ENCODE measurements at places on chromosomes 6 and 20. TPM values are rescaled to one million over a fixed set of nuclear protein-coding genes. Genes with fewer than 3 reads are reported as not detected.

- no peak for DNase-seq
Observed at GRCh38 chr20:34747479-34747878, 43.3 kb downstream of the TP53INP2 start.

The KIF25 gene
- not detected for total RNA-seq

DNA sequence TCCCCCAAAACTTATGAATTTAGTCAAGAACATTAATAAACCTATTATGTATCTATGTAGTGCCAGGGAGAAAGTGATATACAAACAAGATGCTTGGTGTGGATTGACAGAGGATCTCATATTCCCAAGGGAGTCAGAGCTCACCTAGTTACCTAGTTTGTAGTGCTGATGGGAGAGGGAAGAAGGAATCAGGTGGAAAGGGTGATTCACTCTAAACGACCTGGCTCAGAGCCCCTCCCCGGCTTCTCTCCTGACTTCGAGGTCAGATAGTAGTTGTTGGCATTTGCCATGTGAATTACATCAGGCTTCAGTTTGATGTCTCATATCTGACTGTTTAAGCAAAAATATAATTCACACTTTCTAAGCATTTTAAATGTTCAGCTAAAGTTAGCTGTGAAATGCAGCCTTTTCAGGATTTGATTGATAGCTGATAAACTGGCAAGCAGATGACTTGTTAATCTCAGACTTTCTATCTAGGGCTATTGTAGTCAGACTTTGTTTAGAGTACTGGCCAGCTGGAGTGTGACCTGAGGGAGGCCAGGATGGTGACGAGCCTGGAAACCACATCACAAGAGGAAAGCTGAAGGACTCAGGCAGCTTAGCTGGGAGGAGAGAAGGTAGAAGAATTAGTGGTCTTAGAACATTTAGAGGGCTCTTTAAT, 123.7 kb downstream of the AKAP7 start:
- DNase-seq, result no peak

DNA sequence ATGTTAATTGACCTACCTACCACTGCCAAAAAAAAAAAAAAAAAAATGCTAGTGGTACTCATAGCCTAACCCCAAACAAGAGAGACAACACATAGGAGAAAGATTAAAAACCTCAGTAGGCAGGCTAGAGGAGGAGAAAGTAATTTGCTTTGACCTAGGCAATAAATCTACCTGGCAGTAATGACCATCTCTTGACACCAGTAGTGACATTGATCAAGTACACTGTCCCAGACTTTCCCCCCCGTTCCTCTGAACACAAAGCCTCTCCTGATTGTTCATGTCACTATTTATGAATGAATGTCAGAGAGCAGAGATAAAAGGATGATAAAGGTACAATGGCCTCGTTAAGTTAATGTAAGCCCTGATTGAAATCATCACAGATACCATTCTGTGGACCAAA, 746.8 kb downstream of the CBLN4 start:
- no peak for DNase-seq

DNA sequence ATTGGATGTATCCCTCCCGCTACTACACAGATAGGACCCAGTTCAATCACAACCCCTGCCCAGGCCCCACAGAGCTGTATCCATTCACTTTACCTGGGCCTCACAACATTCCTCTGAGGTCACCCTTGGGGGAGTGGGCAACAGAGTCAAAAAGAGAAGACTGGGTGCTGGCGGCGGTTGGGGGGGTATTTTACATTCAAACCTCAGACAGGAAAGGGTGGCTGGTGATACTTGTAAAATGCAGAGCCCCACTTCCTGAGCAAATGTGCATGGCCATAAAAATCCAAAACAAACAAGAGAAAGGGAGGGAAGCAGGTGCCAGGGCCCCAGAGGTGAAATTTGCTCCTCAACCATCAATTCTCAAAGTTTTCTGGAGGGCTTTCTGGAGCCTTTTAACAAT, 3.5 kb downstream of the LRFN2 start:
- no peak for DNase-seq

DNA sequence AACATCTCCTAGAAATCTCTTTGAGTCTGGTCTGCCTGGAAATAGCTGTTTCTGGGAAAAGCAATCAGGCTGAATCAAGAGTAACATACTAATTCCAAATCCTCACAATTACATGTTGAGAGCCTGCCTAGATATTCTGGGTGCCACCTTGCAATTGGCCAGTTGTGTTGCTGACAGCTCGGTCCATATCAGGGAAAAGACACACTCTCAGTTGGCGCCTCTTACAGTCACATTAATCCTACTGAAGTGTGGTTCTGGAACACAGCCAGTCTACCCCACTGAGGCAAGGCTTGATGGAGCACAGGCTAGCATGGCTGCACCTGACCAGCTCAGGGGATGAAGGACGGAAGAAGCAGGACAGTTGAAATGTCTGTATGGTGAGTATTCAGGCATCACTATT, 121.4 kb upstream of the TAB2 start:
- no peak for DNase-seq

DNA sequence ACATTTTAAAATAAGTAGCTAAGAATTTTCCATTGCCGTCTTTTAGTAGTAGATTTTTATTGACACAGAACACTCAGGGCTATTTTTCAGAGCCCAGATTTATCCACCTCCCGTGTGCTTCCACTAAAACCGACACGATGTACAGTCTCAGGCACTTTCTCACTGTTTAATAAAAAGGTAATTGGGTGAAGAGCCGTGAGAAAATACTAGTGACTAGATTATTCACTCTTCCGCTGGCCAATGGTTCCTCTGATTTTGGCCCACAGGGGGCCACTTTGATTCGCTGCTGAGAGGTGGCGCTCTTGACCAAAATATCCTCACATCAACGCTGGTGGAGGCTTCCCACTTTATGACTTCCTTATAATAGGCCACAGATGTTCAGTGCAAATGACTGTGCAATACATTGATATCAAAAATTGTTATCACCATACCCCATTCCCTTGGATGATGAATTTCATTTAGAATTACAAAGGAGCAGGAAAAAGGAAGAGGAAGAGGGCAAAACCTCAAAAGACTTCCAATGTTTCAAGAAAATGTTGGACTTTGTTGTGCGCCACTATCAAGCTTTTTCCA, 12.3 kb upstream of the HDDC2 start:
- DNase-seq, result no peak

GRCh38 chr20:37336369-37337207, 9.4 kb upstream of the SRC start:
- no peak for DNase-seq

GRCh38 chr20:32651537-32651936, 22.2 kb downstream of the C20orf203 start:
- DNase-seq, result no peak

GRCh38 chr6:118678866-118679265, 27.5 kb upstream of the CEP85L start:
- no peak for DNase-seq

GRCh38 chr6:20217324-20217855, 5.1 kb upstream of the MBOAT1 start:
- DNase-seq, result no peak

The STX11 gene
- 26.7 TPM for total RNA-seq

GRCh38 chr6:50850223-50851048, 31.8 kb downstream of the TFAP2B start:
- no peak for DNase-seq

The SAPCD1 gene
- 4.2 TPM for total RNA-seq

The RBBP8NL gene
- total RNA-seq, result not detected

The FOXS1 gene
- total RNA-seq, result not detected

The KIAA1755 gene
- not detected for total RNA-seq

The SLC22A2 gene
- total RNA-seq, result not detected

GRCh38 chr6:74409447-74409846, 713.4 kb downstream of the CD109 start:
- DNase-seq, result no peak

- no peak for DNase-seq
Observed at GRCh38 chr20:54984104-54984448, 508.7 kb downstream of the DOK5 start.

The SERPINB6 gene
- 9.1 TPM for total RNA-seq

DNA sequence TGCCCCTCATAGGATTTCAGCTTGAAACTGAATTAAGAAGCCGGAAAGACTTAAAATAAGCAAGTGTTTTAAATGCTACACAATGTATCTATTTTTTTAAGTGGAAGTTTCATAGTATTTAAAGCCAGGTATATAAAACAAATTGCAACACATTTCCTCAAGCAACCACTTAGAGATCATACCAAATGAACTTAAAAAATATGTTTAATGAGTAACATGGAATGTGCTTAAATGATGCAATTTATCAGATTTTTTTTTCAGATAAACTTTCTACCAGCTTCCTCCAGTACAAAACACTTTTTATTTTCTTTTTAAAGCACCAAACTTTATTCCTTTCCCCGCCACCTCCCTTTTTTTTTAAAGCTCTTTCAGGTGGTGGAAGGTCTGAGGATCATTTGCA, 534.3 kb downstream of the BMP2 start:
- no peak for DNase-seq

- no peak for DNase-seq
Observed at GRCh38 chr20:59958626-59959025, 403 bp downstream of the CDH26 start.
